K562 (cell line): ENCODE measurements at places on chromosomes 11 and 22. TPM values are rescaled to one million over a fixed set of nuclear protein-coding genes. Genes with fewer than 3 reads are reported as not detected.
A peak's percentile ranks its signal among the peaks of the same experiment; 100 is the strongest.

Gene TTC12
- 8.4 and 8.5 TPM in 2 replicates for total RNA-seq

Gene SLC22A6
- not detected in 2 replicates for total RNA-seq

Gene PARVA
- 0.11 and 0.20 TPM in 2 replicates for total RNA-seq

- H3K4me1 ChIP-seq = peaks cover 13% of the 10 kb centered on the region; the same call in 2 of the 3 replicates
- H3K36me3 ChIP-seq = no peaks in the 10 kb centered on the region; the same call in 1 of the 3 replicates
- no peak for DNase-seq
- H3K4me3 ChIP-seq = no peak overlapping the region
- H3K27me3 ChIP-seq = no peaks in the 10 kb centered on the region
These were observed 11.4 kb upstream of the ADSL start for GRCh38 chr22:40334899-40335298.

- H3K4me1 ChIP-seq = no peaks in the 10 kb centered on the region; the same call in 1 of the 2 replicates
- H3K4me3 ChIP-seq = no peak overlapping the region
- H3K27me3 ChIP-seq = no peaks in the 10 kb centered on the region
These were observed 7.9 kb upstream of the CTSC start for GRCh38 chr11:88345408-88345807.

DNA sequence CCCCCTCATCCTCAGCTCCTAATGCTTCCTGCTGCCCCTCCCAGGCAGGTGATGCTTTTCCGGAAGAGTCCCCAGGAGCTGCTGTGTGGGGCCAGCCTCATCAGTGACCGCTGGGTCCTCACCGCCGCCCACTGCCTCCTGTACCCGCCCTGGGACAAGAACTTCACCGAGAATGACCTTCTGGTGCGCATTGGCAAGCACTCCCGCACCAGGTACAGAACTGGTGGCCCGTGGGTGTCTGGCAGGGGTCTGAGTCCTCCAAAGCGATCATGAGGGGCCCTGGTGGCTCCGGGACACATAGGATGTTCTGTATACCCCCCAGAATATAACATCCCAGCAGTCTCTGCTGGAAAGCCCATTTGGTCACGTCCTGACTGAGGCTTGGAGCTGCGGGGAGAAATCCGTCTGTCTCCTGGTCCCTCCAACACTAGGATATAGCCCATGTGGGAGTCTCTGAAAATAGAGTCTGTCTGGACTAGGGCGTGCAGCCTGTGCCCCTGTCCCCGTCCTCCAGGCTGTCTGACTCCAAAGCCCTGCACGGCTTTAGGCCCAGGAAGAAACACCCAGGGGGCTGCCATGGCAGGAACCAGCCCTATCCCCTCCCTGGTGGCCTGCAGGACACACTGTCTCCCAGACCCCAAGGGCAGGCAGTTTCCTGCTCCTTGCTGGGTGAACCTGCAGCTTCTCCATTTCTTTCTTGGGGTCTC is 9.1 kb downstream of the F2 start:
- no peak overlapping the region for H3K27ac ChIP-seq
- peaks cover 16% of the 10 kb centered on the region for H3K4me1 ChIP-seq
- DNase-seq = no peak
- no peak overlapping the region for H3K4me3 ChIP-seq
- no peaks in the 10 kb centered on the region for H3K36me3 ChIP-seq

GRCh38 chr11:36407356-36407755 is 102.7 kb downstream of the TRAF6 start:
- no peak overlapping the region for H3K27ac ChIP-seq
- no peaks in the 10 kb centered on the region for H3K36me3 ChIP-seq
- DNase-seq = no peak
- peaks cover 10% of the 10 kb centered on the region; the same call in 1 of the 2 replicates for H3K4me1 ChIP-seq
- H3K27me3 ChIP-seq = no peaks in the 10 kb centered on the region

- no peak overlapping the region for H3K27ac ChIP-seq
- DNase-seq = no peak
- H3K4me1 ChIP-seq = no peaks in the 10 kb centered on the region
- H3K36me3 ChIP-seq = no peaks in the 10 kb centered on the region
These were observed 14.3 kb downstream of the FXYD6 start for GRCh38 chr11:117862019-117862725.

GRCh38 chr22:23192133-23192532 is 11.8 kb downstream of the BCR start:
- H3K27ac ChIP-seq = no peak overlapping the region
- H3K4me1 ChIP-seq = peaks cover 14% of the 10 kb centered on the region; the same call in 2 of the 3 replicates
- peak; percentile 60 for DNase-seq

GRCh38 chr11:117816151-117816741 is 8.3 kb downstream of the FXYD2 start:
- no peak overlapping the region for H3K27ac ChIP-seq
- no peak overlapping the region for H3K4me3 ChIP-seq
- no peaks in the 10 kb centered on the region for H3K27me3 ChIP-seq
- H3K4me1 ChIP-seq = no peaks in the 10 kb centered on the region; the same call in 2 of the 3 replicates
- no peak for DNase-seq
- H3K36me3 ChIP-seq = no peaks in the 10 kb centered on the region

DNA sequence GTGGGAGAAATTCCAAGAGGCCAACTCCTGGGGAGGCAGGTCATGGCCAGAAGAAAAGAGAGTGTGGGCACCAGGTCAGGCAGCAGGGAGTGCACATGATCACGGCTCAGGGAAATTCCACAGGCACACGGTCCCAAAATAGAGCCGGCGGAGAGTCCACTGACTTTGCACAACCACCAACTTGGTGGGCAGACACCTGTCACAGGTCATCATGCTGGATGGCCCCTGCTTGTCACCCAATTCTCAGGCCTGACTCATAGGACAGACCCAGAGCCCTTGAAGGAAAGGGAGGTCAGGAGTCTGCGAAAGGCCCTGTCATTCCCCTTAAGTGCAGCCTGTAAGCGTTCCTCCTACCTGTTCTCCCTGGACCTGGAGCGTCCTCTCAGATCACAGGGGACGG is 15.8 kb downstream of the APOL2 start:
- no peak overlapping the region for H3K4me3 ChIP-seq
- no peaks in the 10 kb centered on the region for H3K27me3 ChIP-seq
- no peak for DNase-seq
- no peaks in the 10 kb centered on the region; the same call in 1 of the 2 replicates for H3K4me1 ChIP-seq
- H3K36me3 ChIP-seq = peaks cover 10% of the 10 kb centered on the region; the same call in 1 of the 3 replicates

DNA sequence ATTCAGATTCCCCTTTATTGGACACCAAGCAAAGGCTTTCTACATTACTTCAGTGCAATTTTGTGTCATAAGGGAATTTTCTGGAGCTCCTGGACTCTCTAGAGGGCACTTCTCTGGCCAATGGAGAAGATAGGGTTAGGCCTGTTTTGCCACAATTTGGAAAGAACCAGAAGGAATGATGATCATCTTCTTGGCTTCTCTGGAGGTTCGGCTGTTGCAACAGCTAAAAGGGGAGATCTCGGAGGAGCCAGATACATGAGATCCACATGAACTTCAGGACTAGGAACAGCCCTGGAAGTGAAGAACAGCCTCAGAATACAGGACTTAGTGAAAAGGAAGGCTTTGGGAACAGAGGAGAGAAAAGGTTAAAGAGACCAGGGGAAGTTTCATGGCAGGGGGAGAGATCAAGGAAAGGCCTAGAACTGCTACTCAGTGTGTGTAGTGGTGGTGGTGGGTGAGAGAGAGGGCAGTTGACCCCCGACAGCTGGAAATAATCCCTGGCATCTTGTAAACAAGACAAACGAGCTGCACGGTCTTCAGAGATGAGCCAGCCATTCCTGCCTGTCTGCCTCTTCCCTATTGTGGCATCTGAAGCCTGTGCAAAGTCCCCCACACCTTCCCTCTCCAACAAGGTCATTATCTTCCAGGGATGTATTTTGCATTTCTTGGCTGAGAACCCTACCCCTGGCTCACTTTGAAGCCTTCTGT is 83.8 kb downstream of the CCDC81 start:
- no peak overlapping the region for H3K4me3 ChIP-seq
- peaks cover 4% of the 10 kb centered on the region for H3K27me3 ChIP-seq
- DNase-seq = no peak
- H3K36me3 ChIP-seq = no peaks in the 10 kb centered on the region

DNA sequence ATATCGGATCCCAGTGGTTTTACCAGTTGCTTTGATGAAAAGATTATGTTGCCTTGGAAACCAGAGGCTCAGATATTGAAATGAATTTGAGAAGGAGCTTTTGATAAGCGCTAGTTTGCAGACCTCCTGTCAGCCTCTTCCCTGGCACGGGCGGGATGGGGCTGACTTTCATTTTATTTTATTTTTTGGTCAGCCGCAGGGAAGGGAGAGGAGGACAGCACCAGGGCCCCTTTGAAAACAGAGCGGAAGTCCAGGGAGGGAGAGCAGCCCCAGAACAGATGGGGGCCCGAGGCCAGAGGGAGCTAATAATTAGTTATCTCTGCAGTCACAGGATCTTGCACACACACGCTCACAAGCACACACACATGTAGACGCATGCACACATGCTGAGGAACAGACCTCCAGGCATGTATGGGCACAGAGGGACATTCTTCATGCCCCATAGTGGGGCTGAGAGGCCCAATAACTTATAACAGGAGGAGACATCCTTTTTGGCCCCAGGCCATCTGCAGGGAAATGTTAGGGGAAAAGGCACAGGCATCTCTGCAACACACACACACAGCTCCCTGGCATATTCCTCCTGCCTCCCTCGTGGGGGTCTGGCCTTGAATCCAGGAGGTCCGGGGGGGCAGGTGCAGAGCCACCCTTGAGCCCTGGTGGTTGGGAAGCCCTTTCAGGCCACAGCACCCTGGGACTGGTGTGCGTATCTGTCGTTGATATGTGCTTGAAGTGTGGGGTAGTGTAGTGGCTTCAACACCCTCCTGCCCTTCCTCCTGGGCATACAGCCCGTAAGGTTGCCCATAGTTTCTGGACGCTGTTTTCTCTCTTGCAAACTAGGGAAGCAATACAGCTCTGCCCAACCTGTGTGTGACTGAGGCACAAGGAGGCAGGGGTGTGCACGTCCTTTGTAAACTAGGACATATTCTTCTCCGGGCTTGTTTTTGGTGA is 117.3 kb downstream of the CEP164 start:
- H3K4me1 ChIP-seq = peaks cover 14% of the 10 kb centered on the region
- no peak overlapping the region for H3K4me3 ChIP-seq
- DNase-seq = no peak
- peaks cover 67% of the 10 kb centered on the region for H3K27me3 ChIP-seq
- no peak overlapping the region for H3K27ac ChIP-seq
- H3K36me3 ChIP-seq = no peaks in the 10 kb centered on the region

- no peaks in the 10 kb centered on the region; the same call in none of the 2 replicates for H3K4me1 ChIP-seq
- peak; percentile 90 for DNase-seq
- H3K36me3 ChIP-seq = peaks cover 11% of the 10 kb centered on the region; the same call in 1 of the 3 replicates
- no peaks in the 10 kb centered on the region for H3K27me3 ChIP-seq
These were observed 120.5 kb upstream of the RASSF10 start for GRCh38 chr11:12888525-12889158.
